HS-27A (cell line): ENCODE measurements at places on chromosomes 12 and 14.
A peak's percentile ranks its signal among the peaks of the same experiment; 100 is the strongest.

DNA sequence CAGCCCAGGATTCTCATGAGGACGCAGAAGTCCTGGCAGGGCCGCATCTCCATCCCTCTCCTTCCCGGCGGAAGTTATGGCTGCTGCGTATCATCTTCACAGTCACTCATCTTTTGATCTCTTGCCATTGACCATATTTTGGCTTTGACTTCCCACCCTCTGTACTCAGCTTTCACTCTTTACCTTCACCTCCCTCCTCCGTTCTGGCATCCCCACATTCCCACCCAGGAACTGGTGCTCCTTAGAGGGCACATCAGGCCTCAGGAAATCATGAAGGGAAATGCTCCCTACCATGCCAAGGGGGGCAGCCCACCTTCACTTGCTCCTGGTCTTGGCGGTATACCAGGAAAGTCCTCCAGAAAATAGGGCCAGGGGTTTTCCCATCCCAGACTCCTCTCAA lies 1.3 kb downstream of the TEX52 start:
- no peak for DNase-seq

- DNase-seq, result no peak
These were observed 12.9 kb downstream of the MMP14 start for GRCh38 chr14:22849212-22849819.

GRCh38 chr12:69030321-69030720 lies 97.3 kb upstream of the CPM start:
- DNase-seq, result no peak

DNA sequence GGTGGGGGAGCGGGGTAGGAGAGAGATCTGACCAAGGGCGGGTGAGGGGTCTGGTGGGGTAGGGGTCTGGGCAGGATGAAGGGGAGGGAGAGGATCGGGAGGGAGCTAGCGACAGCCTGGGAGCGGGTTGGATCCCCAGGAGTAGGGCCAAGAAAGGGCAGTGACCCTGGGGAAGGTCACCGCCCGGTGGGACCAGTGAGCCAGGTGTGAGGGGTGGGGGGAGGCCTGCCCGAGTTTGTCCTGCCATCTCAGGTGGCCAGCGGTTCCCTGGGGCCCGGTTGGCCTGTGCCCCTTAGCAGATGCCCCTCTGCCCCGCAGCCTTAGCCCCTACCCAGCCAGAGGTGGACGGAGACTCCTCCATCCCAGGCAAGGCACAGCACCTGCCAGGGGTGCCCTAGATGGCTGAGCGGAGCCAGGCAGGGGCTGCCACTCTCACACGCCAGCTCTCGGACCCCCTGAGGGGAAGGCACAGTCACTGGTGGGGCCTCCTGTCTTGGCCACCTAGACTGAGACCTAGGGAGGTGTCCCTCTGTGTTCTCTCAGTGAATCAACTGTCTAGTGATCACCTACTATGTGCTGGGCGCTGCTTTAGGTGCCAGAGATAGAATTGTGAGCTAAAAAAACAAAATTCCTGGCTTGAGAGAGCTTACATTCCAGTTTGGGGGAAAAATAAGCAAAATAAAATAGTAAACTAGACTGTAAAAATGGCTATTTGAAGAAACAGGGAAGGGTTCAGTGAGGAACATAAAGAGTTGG lies 629 bp upstream of the TTC7B start:
- no peak for DNase-seq

- DNase-seq, result peak; percentile 45
These were observed 38.1 kb upstream of the CAPRIN2 start for GRCh38 chr12:30792648-30793499.

DNA sequence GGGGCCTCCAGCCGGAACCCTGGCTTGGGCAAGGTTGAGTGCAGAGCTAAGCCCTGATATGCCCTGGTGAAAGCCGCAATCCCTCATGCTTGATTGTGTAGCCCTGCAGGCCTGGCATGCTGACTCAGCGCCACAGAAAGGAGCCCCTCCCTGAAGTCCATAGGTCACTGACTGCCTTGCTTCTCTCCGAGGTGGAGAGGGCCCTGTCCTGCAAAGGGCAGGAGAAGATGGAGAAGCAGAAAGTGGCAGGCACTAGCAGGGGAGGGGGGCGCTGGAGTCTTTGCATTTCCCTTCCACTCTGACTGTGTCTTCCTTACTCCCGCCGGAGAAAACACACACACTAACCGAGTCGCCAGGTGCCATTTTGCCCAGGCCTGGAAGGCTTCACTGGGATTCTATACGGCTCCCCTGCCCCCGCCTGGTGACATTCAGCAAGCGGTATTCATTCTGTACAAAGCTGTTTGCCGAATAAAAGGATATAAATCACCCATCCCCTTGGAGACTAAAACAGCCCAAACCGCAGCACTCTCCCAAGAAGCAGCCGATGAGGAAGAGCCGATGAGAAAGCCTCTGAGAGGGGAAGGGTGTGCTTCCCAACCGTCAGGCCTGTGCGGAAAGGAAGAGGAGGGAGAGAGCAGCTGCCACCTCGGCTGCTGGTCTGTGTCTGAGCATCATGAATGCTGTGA lies 69.8 kb downstream of the SLC6A12 start:
- DNase-seq, result no peak

- peak; percentile 9 for DNase-seq
These were observed 365 bp upstream of the CCDC88C start for GRCh38 chr14:91417983-91418386.

- DNase-seq, result no peak
These were observed 65.5 kb downstream of the GPATCH2L start for GRCh38 chr14:76217179-76217578.

DNA sequence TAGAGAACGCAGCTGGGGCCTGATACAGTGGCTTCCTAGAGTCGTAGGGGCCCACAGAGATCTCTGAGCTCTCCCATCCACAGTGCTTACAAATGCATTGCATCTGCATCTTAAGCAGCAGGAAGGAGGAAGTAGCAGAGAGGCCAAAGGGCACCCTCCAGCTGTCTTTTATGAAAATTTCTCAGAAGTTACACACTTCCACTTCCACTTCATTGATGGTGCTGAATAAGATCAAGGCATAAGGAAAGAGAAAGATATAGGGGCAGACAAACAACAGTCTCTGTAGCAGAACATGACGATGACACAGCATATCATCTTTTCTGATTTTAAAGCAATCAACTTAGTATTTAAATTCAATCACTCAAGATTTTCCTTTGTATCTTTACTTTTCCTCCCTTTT lies 51.6 kb upstream of the ABCC9 start:
- no peak for DNase-seq

GRCh38 chr14:65095633-65096205 lies 6.6 kb downstream of the MAX start:
- no peak for DNase-seq

GRCh38 chr12:6641131-6641530 lies 5.4 kb upstream of the LPAR5 start:
- DNase-seq, result no peak

GRCh38 chr12:100842156-100842555 lies 47.6 kb downstream of the ANO4 start:
- DNase-seq, result no peak

- no peak for DNase-seq
These were observed 10.1 kb downstream of the LTBP2 start for GRCh38 chr14:74601982-74602381.

DNA sequence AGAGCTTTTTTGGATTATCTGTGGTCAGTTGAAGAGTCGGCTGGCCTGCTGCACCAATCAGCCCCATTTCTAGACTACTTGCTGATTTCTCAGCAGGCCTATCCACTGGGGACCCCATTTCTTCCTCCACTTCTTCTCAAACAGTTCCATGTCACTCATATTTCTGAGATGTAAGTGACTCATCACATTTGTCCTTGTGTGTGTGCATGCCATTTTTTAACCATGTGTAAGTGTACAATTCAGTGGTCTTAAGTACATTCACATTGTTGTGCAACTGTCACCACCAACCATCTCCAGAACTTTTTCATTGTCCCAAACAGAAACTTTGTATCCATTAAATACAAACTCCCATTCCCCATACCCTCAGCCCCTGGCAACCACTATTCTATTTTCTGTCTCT lies 14.2 kb downstream of the TMEM229B start:
- no peak for DNase-seq

DNA sequence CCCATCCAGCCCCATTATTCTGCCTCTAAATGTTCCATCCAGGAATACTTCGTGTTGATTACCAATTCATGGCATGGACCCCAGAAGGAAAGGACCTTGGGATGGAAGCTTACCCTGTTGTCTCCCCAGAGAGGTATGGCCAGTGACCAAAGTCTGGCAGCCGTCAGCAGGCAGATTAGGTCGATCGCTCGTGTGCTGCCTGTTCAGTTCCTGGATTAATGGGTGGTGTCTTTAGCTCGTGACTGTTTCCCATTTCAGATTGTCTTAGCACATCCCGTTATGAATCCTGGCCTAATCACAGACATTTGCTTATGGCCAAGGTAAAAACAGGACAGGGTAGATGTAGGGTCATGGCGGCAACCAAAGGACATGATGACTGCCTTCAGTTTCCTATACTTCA lies 122.9 kb upstream of the NTF3 start:
- no peak for DNase-seq

- DNase-seq, result no peak
These were observed 36.5 kb downstream of the CACNA2D4 start for GRCh38 chr12:1881936-1882335.

DNA sequence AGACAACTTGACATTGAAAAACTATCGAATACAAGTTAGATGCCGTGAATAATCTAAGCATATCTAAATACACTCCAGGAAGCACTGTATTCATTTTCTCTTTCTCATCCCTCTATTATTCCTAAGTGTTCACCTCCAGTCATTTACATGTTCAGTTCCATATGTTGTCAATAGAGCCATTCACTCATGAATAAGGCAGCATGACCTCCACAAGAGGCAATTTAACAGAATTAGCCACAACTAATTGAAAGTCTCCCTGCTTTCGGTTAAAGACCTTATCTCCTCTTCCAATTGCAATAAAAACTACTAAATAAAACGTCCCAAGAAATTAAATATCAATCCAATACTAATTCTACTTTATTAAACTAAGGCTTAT lies 1.8 kb downstream of the LRIG3 start:
- no peak for DNase-seq

DNA sequence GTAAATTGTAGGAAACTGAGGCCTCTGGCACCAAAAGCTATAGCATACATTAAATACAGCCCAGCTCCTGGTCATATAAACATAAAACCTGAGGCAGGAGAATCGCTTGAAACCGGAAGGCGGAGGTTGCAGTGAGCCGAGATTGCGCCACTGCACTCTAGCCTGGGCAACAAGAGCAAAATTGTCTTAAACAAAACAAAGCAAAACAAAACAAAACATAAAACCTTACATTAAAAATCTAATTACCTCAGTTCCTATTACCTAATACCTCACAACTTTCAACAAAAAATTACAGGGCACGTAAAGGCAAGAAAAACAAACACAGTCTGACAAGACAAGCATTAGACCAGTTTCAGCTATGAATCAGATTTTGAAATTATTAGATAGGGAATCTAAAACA lies 36.7 kb downstream of the TMEM116 start:
- DNase-seq, result no peak

- DNase-seq, result no peak
These were observed 68.5 kb downstream of the LIN7A start for GRCh38 chr12:80869264-80869663.

- no peak for DNase-seq
These were observed 101.1 kb upstream of the BCL2L14 start for GRCh38 chr12:11969437-11970154.

GRCh38 chr12:96371138-96371789 lies 29.0 kb downstream of the CDK17 start:
- no peak for DNase-seq

DNA sequence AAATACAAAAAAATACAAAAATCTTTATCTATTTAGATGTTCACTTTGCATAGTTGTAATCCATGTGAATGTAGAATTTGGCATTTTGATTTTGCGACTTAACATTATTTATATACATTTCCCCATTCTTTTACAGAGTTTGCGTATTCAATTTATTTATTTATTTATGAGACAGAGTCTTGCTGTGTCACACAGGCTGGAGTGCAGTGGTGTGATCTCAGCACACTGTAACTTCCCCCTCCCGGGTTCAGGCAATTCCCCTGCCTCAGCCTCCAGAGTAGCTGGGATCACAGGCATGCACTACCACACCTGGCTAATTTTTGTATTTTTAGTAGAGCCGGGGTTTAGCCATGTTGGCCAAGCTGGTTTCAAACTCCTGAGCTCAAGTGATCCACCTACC lies 25.3 kb upstream of the STRN3 start:
- DNase-seq, result no peak

DNA sequence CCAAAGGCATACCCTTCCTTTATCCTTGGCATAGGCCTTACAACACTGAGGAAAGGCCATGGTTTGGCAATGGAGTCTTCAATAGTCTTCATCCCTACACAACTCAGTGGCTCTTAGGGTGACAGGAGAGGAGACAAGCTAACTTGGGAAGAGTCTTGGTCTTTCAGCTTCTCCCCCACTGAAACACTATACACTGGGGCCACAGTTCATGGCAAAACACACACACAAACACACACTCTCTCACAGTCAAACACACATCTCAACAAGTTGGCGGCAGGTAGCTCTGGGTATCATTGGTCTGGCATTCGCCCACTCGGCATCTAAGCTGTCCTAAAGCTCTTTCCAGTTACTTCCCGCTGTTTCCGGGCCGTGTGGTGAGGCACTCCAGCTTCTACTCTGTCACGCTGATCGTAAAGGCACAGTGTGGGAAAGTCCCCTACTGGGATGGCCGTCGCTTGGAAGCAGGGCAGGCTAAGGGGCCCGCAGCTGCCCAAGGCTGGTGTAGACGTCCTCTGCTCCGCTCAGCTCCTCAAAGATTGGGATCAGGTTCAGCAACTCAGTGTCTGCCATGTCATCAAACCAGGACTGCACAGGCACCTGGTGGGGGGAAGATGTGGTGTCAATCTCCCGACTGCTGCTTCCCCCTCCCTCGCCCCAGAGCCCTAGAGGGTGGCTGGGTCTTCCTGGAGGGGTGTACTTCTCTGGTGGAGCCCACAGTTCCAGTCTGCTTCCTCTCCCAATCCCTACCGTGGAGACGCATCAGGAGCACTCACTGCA lies 4.8 kb upstream of the AVIL start:
- DNase-seq, result no peak

GRCh38 chr14:89485264-89485663 lies 68.2 kb upstream of the FOXN3 start:
- DNase-seq, result no peak

DNA sequence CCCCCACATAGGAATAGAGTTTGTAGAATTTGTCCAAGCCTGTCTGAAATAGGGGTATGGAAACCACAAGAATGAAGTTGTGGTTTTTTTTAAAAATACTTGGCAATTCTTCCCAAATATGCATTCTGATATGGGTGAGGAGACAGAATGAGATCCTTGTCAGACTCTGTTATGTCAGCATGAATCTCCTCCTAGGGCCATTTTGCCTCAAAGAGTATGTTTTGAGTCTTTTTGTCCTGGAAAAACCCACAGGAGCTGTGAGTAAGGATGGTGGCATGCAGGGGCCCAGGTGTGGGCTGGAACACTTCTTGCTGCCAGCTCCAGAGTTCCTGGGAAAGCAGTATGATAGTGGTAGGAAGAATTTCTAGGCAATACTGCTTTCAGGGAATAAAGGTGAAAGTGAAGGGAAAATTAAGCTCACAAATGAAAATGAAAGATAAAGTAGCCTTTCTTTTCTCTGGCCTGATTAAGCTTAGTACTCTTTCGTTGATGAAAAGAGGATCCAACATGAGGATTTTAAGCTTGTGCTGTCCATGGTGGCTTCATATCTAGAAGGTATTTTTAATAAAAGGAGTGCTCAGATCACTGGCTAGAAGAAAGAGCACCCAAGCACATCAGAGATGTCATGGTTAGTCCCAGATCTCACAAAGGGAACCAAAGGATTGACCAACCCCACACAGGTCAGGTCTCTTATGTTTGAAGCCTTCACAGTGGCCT lies 130.8 kb downstream of the LLPH start:
- DNase-seq, result peak; percentile 62

GRCh38 chr14:61677479-61677878 lies 17.8 kb upstream of the HIF1A start:
- DNase-seq, result no peak

- DNase-seq, result no peak
These were observed 40.5 kb downstream of the RPS29 start for GRCh38 chr14:49545716-49546115.
